Muscle of arm (tissue), 14 donors: ENCODE measurements at places on chromosomes 6 and 20. TPM values are rescaled to one million over a fixed set of nuclear protein-coding genes. Genes with fewer than 3 reads are reported as not detected.
A peak's percentile ranks its signal among the peaks of the same experiment; 100 is the strongest.

- DNase-seq = peak; percentile 4
Measured at GRCh38 chr6:9540126-9540525, 874.7 kb downstream of the TFAP2A start.

- no peak for DNase-seq
Measured at GRCh38 chr6:122969999-122970533, 26.0 kb upstream of the CLVS2 start.

DNA sequence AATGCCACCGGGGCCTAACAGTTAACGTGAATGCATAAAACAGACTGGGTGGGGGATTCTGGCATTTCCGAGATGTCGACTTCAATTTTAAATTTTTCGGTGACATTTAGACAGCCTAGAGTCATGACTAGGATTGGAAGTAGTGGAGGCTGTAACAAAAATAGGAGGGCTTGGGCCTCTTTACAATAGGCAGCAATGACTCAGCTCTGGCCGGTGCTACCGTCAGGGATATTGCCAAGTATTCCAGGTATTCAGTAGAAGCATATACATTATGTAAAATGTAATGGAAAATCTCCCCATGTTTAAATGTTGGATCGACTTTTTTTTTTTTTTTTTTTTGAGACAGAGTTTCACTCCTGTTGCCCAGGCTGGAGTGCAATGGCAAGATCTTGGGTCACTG, 136.2 kb upstream of the STMND1 start:
- DNase-seq = no peak

DNA sequence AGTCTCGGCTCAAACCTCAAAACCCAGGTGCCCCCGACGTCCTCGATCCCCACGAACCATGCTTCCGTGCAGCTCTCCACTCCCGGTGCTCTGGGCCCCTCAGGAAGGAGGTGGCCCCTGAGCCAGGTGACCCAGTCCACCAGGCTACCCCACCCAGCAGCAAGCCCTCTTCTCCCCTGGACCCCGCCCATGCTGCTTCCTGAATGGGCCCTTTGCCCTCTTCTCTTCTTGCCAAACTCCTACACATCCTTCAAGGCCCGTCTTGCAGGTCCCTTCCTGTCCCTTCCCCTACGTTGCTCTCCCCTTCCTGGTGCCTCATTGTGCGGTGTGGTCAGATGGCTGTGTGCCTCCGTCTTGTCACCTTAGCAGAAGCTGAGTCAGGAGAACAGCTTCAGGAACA, 3.4 kb upstream of the GATA5 start:
- DNase-seq = no peak

DNA sequence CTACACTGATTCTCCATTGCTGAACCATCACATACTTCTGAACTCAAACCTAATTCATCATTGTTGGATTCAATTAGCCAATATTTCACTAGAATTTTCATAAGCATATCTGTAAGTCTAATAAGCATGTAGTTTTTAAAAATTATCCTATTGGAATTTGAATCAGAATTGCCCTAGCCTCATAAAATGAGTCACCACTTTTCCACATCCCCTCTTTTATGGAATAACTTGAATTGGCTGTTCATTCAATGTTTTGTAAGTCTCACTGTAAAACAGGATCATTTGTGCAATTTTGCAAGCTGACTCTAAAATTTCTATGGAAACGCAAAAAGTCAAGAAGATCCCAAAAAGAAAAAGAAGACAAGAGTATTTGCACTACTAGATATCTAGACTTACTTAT, 141.0 kb downstream of the HACE1 start:
- DNase-seq = no peak

- no peak for DNase-seq
Measured at GRCh38 chr6:75943381-75943780, 129.1 kb downstream of the IMPG1 start.

GRCh38 chr6:117463762-117464665, 18.5 kb upstream of the DCBLD1 start:
- no peak for DNase-seq

DNA sequence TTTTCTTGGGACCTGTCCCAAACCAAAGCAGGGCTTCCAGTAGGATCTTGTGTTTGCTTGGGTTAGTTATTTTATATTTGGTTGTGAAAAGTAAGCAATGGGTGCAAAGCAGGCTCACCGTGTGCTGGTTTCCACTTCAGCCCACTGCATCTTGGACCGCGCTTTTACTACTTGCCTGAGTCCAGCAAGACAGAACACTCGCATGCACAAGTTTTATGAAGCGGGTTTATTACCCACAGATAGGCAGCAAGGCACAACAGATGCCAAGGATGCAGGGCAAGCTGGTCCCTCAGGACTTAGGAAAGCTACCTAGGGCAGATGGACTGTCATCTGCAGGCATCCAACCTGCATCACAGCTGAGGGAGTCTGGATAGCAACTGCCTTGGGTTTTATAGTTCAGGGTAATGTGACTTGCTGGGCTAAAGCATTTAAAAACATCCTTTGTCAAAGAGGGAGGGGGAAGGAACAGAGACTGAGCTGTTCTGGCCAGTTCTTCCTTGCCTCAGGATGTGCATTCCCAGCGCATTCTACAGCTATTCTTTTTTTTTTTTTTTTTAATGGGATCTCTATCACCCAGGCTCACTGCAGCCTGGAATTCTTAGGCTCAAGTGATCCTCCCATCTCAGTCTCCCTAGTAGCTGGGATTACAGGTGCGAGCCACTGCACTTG, 18.5 kb downstream of the CITED2 start:
- no peak for DNase-seq

- no peak for DNase-seq
Measured at GRCh38 chr6:84771756-84772356, 7.5 kb upstream of the TBX18 start.

DNA sequence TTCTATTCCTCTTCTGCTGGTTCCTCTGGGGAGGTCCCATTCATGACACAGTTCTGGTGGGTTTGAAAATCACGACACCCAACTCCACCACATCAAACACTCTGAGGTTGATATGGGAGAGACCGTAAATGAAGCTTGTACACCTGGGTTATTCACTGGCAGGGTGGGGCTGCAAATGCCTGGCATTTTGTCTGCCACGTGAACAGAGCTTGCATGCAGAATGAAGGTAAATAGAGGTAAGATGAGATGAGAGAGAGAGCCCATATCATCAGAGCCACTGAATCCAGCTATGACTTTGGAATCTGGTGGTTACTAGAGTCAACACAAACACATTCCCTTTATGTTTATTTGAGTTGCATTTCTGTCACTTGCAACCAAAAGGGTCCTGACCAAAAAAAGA, 97.4 kb downstream of the BANF2 start:
- DNase-seq = no peak

DNA sequence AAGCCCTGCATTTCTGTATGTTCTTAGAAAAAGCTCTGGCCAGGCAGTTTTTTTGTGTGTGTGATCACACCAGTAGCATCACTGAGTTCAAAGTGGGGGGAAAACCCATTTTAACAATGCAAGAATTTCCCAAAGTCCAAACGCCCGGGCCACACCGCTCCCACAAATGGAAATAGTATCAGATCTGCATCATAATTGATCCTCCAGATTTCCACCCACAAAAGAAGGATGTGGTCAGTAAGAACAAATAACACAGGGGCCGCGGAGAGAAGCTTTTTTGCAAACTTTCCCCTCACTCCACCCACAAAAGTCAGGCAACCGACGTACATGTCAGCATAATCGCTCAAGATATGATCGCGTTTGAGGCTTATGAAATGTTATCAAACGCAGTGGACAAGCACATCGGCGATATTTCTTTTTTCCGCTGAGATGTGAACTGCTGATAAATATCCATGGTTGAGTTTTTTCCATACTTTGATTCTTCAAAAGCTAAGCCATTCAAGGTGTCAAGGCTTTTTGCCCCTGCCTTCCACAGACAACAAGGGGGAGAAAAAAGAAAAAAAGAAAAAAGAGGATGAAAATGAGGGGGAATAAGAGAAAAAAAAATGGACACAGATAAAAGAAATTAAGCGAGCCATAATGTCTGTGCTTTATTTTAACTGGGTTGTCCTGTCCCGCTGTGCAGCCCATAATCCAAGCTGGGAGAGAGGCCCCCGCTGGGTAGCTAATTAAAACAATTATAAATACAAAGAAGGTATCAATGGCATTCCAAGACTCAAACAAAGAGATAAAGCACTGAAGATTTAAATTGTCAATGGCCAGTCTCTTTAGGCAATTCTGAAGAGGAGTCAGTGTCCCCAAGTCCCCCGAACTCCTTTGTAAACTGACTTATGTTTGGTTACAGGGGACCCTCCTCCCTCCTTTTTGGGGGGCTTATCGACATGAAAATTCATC, 143.5 kb downstream of the ZFP64 start:
- DNase-seq = no peak

DNA sequence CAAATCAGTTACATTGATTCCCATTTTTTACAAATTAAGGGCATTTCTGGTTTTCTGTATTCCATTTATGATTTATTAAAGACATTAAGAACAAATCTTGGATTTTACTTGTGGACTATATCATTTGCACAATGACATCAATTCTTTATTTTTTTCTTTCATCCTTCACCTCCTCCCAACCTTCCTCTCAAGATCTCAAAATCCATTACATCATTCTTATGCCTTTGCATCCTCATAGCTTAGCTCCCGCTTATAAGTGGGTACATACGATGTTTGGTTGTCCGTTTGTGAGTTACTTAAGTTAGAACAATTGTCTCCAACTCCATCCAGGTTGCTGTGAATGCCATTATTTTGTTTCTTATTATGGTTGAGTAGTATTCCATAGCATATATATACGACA, 752.8 kb downstream of the CD109 start:
- DNase-seq = no peak

- no peak for DNase-seq
Measured at GRCh38 chr6:141421378-141421777, 711.3 kb upstream of the GJE1 start.

DNA sequence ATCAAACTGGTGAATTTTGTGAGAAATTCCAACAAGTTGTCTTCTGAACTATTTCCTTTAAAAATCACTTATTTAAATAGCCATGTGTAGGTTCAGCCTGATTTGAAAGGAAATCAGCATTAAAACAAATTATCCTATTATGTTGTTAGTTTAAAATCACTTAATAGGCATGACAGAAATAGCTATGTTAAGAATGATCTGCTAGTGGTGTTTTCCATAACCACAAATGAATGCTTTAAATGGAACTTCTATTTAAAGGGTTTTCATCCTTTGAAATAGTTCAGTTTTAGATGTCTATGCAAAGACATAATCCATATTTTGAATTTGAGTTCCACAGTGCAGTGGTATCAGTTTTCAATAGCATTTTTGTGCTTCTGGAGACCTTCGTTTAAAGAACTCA, 120.1 kb downstream of the PLEKHG1 start:
- DNase-seq = no peak

GRCh38 chr20:36819659-36820058, 46.1 kb upstream of the DSN1 start:
- DNase-seq = no peak

DNA sequence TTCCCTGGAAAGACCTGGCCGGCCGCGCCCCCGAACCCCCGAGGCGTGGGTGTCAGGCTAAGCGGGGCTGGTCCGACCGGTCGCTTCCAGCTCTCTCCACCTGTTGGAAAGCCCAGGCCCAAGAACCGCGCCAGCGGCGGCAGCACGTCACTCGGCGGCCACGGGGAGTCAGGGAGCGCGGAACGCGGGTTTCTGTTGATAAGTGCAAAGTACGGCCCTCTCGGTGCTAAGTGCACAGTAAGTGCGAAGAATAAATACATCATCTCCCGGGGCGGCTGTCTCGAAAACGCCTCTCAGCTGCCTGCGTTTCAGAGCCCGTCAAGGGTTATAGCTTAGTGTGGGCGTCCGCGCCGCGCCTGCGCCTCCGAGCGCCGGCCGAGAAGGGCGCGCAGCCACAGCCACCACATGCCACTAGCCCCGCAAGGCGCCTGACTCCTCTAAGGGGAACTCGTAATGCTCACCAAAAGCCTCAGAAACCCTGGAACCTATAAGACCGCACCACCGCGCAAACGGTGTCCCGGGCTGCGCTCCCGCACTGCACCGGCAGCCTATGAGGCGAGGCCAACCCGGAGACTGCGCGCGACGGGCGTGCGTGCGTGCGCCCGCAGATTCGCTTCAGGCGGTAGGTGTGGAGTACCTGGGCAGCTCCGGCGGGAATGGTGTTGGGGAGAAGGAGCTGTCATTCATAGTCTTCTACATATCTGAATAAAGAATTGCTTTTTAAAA, 9.2 kb upstream of the TBX18 start:
- DNase-seq = no peak

DNA sequence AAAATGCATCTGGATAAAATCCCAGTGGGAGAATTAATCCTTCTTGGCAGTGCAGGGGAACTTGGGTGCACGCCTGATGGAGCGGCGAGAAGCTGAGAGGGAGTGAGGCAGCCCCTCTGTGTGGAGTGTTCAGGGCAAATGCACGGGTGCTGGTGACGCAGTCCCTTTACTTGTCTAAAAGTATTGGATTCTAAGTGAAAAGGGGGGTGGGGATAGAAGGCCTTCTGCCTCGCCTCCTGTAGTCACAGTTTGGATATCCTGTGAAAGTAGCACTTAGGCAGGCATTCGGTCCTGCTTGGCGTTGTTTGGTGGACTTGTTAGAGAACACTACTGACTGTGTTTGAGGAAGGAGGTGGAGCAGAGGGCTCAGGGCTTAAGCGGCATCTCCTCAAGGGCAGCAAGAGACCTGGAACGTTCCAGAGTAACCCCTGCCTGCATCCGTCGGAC, 39.3 kb downstream of the PHACTR3 start:
- no peak for DNase-seq

DNA sequence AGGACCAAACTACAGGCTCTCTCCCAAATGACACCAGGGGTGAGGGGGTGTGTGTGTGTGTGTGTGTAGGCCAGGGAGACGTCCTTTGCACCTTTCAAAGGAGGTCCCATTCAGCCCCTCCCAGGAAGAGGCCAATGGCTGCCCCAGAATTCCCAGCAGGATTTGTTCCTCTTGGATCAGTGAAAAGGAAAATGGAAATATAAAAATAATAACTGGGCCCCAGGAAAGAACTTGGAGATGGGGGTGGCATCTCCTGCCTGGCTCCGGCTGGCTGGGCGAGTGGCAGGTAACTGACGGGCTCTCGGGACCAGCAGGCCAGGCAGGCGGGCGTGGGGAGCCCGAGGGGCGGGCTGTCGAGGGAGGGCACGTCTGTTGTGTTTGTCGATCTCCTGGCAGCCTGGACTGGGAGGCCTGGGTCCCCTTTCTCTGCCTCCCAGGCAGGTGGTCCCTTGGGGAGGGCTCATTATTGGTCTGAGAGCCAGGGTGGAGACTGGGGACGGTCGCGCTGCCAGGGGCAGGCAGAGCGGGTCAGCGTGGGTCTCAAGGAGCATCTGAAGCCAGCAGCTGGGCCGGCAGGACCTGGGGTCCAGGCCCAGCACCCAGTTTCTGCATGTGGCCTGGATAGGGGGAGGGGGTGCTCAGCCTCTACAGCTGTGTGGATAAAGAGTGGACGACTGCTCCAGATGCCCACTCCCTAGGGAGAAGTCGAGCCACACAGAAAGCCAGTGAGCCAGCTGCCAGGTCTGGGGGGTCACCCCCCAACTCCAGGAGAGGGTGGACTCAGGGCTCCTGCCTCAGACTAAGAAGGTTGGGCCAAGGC, 3.1 kb downstream of the NOL4L start:
- DNase-seq = no peak

GRCh38 chr20:42961771-42962170, 227.9 kb downstream of the PTPRT start:
- DNase-seq = no peak

- DNase-seq = no peak
Measured at GRCh38 chr20:11248687-11249638, 575.2 kb upstream of the JAG1 start.

The ELOVL4 gene
- 4.7 TPM for polyA plus RNA-seq

The CDYL gene
- 22.1 TPM for polyA plus RNA-seq

The MYL9 gene
- 459 TPM for polyA plus RNA-seq

The PTK6 gene
- 0.30 TPM for polyA plus RNA-seq

The WFDC13 gene
- not detected for polyA plus RNA-seq

The SLC17A9 gene
- 0.77 TPM for polyA plus RNA-seq

The NR2E1 gene
- 0.19 TPM for polyA plus RNA-seq

The ARMH2 gene
- polyA plus RNA-seq = not detected

The ULBP1 gene
- polyA plus RNA-seq = 0.66 TPM

The CST4 gene
- polyA plus RNA-seq = not detected

The MYBL2 gene
- 11.9 TPM for polyA plus RNA-seq
